Activated CD4-positive, alpha-beta T cell treated with anti-CD3 and anti-CD28 coated beads, Interleukin-2, amount 10 ng/mL, durations not matched to agents 7 days and 5 days (primary cell): ENCODE measurements at places on chromosomes 13 and 19. TPM values are rescaled to one million over a fixed set of nuclear protein-coding genes. Genes with fewer than 3 reads are reported as not detected.

PDX1 gene
- not detected for total RNA-seq

FUT1 gene
- total RNA-seq, result 0.10 TPM

ELANE gene
- not detected for total RNA-seq

ZNF285 gene
- 1.4 TPM for total RNA-seq

KCNC3 gene
- 3.4 TPM for total RNA-seq

PALM gene
- not detected for total RNA-seq

DNA sequence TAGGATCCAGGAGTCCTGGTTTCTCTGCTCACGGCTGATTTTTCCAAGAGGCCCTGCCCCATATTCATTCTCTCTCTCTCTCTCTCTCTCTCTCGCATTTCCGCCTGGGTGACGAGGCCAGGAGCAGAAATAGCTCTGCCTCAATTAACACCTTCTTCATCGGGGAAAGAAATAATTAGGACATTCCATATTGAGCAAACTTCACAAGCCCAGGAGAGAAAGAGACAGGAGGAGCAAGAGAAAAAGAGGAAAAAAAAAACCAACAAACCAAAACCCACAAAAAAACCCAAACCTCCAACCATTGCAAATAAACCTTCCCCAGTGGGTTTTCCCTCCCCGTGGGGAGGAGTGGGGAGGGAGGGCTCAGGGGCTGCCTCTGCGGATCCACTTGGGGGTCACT is 143.0 kb downstream of the CACNA1A start:
- H3K27ac ChIP-seq, result no peak overlapping the region
- no peak overlapping the region for H3K4me3 ChIP-seq
- peaks cover 4% of the 10 kb centered on the region for H3K27me3 ChIP-seq
- DNase-seq, result no peak

DNA sequence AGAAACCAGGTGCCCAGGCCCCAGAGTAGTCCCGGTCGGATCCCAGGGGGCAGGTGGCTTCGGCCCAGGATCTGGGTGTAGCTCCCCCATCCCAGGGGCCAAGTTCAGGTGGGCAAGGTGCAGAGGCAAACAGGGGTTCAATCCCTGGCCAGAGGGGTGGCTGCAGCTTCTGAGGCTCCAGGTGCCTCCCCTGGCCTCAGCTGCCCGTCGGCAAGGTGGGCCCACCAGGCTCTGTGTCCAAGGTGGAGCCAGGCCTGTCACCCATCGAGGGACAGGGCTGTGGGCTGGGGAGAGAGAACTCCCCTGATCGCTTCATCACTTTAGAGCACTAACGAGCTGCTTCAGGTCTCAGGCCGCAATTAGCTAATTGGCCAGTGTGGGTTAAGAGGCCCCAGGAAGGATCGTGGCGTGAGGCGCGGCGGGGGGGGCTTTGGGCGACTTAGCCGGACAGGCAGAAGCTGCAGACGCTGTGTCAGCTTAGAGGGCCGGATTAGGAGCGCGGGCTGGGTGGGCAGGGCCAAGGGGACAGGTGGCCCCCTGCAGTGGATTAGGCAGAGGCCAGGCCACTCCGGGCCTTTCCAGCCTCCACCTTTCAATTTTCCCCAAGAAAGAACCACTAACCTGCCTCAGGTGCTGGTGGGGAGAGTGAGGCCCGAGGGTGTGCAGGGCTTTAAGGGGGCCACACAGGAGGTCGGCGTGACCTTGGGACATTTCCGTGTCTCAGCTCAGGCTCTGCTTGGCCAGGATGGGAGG is 2.8 kb upstream of the RAX2 start:
- H3K36me3 ChIP-seq, result no peaks in the 10 kb centered on the region
- DNase-seq, result no peak
- no peaks in the 10 kb centered on the region for H3K27me3 ChIP-seq
- H3K27ac ChIP-seq, result no peak overlapping the region
- no peak overlapping the region for H3K4me3 ChIP-seq
- peaks cover 4% of the 10 kb centered on the region for H3K4me1 ChIP-seq

DNA sequence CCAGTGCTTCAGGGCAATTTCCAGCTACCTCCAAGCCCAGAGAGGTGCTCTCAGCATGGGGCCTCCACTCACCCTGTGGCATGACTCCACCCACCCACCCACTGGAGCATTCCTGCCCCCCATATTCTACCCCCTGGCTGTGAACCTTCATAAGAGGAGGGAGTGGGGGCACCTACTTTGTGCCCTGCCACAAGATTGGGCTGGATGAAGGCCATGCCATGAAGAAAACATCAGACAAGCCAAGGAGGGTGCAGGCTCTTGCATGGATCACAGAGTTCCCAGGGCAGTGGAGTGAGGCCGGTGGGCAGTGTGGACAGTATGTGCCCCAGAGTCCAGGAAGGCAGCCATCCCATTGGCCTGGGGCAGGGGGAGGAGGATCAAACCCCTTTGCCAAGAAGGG is 97.8 kb downstream of the UQCRFS1 start:
- DNase-seq, result no peak
- H3K27ac ChIP-seq, result no peak overlapping the region
- H3K4me1 ChIP-seq, result no peaks in the 10 kb centered on the region
- no peaks in the 10 kb centered on the region for H3K36me3 ChIP-seq
- H3K27me3 ChIP-seq, result no peaks in the 10 kb centered on the region

DNA sequence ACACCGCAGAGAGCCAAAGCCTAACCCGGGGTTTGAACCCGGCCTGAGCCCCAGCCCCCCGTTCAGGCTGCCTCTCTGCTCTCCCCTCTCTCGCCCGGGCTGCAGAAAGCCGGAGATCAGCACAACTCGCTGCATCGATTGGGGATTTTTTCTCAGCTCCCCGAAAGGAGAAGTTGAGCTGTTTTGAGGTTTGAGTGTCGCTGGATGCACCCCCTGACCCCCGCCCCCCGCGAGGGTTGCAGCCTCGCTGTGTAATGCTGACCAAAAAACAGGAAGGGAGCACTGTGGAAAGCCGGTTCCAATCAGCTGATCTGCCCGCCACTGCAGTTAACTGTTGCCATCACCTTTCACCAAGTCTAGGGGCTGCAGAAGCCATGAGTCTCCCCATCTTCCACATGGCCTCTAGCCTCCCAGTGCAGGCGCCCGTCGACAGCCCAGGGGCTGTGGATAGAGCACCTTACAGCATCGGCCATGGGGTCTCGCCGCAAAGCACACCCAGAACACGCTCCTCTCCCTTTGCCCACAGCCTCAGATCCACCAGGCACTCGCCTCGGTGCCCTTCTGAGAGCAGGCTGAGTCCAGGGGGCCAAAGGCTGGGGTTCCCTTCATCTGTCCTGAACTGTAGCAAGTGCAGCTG is 34.5 kb downstream of the MYO9B start:
- H3K27me3 ChIP-seq, result no peaks in the 10 kb centered on the region
- H3K36me3 ChIP-seq, result peaks cover 42% of the 10 kb centered on the region
- no peak for DNase-seq
- no peak overlapping the region for H3K4me3 ChIP-seq
- peak overlapping the region; percentile 69 for H3K27ac ChIP-seq
- H3K4me1 ChIP-seq, result peaks cover 41% of the 10 kb centered on the region

DNA sequence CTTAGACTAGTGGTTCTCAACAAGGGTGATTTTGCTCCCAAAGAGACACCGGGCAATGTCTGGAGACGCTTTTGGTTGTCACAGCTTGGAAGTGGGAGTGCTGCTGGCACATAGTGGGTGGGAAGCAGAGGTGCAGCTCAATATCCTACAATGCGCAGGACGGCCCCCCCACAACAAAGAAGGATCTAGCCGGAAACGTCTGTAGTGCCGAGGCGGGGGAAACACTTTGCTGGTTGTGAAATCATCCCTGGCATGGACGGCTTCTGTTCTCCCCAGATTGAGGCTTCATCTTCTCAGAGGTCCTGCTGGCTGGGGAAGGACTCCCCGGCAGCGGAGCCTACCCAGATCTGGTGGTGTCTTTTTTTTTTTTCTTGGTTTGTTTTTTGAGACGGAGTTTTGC is 13.4 kb upstream of the SYT5 start:
- peaks cover 9% of the 10 kb centered on the region for H3K4me1 ChIP-seq
- no peak overlapping the region for H3K4me3 ChIP-seq
- DNase-seq, result no peak
- H3K36me3 ChIP-seq, result no peaks in the 10 kb centered on the region
- H3K27ac ChIP-seq, result no peak overlapping the region

DNA sequence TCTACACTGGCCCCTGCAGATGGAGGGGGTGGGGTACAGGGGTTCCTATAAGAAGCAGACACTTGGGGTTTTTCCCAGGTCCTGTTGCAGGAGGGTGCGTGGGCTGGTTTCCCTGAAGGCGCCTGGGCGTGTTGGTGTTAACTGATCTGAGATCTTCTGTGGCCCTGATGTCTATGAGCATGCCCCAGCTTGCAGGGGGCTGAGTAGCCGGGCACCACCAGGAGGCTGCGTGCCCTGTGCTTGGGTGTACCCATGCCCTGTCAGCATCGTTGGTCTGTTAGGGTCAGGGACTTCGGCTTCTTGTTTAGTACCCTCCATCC is 45.3 kb downstream of the CAPN12 start:
- DNase-seq, result no peak
- peaks cover 39% of the 10 kb centered on the region for H3K4me1 ChIP-seq
- peak overlapping the region; percentile 41 for H3K27ac ChIP-seq
- peaks cover 20% of the 10 kb centered on the region for H3K36me3 ChIP-seq
- no peaks in the 10 kb centered on the region for H3K27me3 ChIP-seq

DNA sequence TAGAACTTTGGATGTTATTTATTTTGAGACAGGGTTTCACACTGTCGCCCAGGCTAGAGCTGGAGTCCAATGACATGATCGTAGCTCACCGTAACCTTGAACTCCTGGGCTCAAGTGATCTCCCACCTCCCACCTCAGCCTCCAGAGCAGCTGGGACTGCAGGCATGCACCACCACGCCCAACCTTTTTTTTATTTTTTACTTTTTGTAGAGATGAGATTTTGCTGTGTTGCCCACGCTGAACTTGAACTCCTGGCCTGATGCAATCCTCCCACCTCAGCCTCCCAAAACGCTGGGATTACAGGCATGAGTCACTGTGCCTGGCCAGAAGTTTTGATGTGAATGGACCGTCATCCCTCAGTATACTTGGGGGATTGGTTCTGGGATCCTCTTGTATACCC is 13.7 kb downstream of the ANKRD27 start:
- no peak overlapping the region for H3K4me3 ChIP-seq
- DNase-seq, result no peak
- H3K27me3 ChIP-seq, result no peaks in the 10 kb centered on the region
- H3K36me3 ChIP-seq, result peaks cover 10% of the 10 kb centered on the region
- H3K27ac ChIP-seq, result no peak overlapping the region

DNA sequence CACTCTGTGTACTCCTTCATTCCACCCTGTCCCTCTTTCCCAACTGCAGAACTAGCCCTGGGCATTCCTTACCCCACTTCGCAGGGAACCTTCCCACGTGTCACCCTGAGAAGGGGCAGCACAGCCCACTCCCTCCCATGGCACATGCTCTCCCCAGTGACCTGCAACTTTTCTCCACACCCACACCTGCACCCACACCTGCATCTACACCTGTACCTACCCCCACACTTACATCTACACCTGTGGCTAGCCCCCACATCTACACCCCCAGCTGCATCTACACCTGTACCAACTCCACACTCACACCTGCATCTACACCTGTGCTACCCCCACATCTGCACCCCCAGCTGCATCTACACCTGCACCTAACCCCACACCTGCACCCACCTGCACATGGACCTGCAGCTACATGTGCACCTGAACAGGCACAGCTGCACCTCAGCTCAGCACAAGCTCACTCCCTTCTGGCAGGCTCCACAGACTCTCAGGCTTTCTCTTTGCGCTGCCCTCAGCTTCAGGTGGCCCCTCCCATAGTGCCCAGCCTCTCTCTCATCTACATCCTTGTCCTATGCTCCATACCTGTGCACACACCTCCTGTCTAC is 234.1 kb downstream of the TUBA3C start:
- H3K27me3 ChIP-seq, result no peaks in the 10 kb centered on the region
- H3K27ac ChIP-seq, result no peak overlapping the region
- no peaks in the 10 kb centered on the region for H3K4me1 ChIP-seq
- H3K36me3 ChIP-seq, result no peaks in the 10 kb centered on the region
- DNase-seq, result no peak
- no peak overlapping the region for H3K4me3 ChIP-seq

GRCh38 chr13:54234607-54235006 is 1206.0 kb downstream of the OLFM4 start:
- no peaks in the 10 kb centered on the region for H3K27me3 ChIP-seq
- H3K27ac ChIP-seq, result no peak overlapping the region
- no peaks in the 10 kb centered on the region for H3K36me3 ChIP-seq
- H3K4me3 ChIP-seq, result no peak overlapping the region
- H3K4me1 ChIP-seq, result no peaks in the 10 kb centered on the region

- H3K27me3 ChIP-seq, result peaks cover 3% of the 10 kb centered on the region
- no peak overlapping the region for H3K4me3 ChIP-seq
- no peaks in the 10 kb centered on the region for H3K36me3 ChIP-seq
- DNase-seq, result no peak
- H3K27ac ChIP-seq, result no peak overlapping the region
Measured at GRCh38 chr13:91286317-91286716, 61.2 kb upstream of the MIR17HG start.

GRCh38 chr13:114124921-114125320 is 7.5 kb downstream of the RASA3 start:
- peak overlapping the region; percentile 32 for H3K4me3 ChIP-seq
- peaks cover 80% of the 10 kb centered on the region for H3K4me1 ChIP-seq
- H3K36me3 ChIP-seq, result peaks cover 64% of the 10 kb centered on the region
- H3K27me3 ChIP-seq, result no peaks in the 10 kb centered on the region

DNA sequence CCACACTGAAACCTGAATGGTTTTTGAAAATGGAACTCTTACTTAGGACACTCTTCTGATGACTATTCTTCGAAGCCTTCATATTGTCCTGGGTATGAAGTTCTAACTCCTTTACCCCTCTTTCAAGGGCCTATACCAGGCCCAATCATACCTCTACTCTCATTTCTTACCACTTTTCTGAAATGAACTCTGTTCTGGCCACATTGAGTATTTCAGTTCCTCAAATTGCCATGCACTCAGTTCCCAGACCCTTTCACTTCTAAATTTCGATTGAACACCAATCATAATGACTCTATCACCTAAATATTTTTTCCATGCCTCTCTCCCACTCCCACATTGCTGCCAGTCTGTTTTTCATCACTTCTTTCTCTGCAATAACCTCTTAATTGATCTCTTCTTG is 53.7 kb downstream of the LACC1 start:
- DNase-seq, result no peak
- no peak overlapping the region for H3K4me3 ChIP-seq
- no peak overlapping the region for H3K27ac ChIP-seq
- no peaks in the 10 kb centered on the region for H3K4me1 ChIP-seq
- H3K27me3 ChIP-seq, result peaks cover 15% of the 10 kb centered on the region

DNA sequence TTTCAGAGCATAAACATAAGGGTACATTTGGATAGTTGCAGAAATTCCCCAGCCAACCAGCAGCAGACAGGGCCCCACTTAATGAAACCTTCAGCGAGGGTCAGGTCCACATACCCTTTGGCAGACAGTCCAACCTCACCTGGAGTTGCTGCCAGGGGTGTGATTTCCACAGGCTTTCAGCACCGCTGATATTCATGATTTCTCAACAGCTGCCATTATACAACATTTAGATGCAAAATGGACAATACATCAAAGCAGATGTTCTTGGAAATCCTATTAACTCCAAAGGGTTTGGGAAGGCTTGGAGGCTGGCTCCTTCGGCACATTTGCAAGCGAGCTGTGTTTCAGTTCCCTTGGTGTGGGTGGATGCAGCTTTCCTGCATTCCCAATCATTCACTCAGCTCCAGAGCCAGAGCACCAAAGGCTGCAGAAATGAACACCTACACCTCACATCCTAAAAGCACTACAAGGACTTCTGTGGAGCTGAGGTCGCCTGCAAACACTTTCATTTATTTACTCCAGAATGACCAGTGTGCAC is 147.2 kb upstream of the VSTM2B start:
- no peaks in the 10 kb centered on the region for H3K36me3 ChIP-seq
- H3K27ac ChIP-seq, result no peak overlapping the region
- peaks cover 17% of the 10 kb centered on the region for H3K27me3 ChIP-seq
- H3K4me1 ChIP-seq, result no peaks in the 10 kb centered on the region
